ENCODE measurements at places on chromosomes 4 and X.
A peak's percentile ranks its signal among the peaks of the same experiment; 100 is the strongest.

DNA sequence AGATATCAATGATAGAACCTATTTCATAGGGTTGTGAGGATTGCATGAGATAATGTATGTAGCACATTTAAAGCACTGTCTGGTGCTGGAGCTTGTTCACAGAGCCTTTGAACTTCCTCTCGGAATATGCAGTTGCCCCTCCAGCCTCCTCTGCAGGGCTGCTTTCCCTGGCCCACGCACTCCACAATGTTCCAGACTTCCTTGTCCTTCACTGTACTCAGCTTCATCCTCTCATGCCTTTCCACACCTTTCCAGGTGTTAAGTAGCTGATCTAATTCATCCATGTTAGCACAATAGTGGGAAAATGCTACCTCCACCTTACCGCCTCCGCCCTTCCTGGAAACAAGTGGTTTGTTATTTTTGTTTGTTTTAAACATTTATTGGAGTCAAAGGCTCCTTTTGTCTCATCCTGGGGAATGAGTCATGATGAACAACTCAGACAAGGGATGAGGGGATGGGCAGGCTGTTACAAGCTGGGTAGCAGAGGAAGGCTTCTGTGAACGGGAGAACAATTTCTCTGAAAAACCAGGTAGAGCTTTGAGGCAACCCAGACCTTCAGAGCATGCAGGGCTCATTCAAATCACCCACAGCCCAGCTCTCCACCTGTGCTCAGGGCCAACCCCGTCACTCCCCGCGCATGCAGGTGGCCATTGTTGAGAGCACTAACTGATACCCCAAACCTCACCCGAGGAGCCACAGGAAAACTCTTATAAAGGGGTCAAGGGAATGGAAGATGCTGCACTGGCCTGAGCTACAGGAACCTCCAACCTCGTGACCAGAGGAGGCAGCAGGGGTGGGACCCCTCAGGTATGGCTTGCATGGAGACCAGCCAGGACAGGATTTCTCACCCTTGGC lies 84.9 kb upstream of the TBL1X start:
- DNase-seq: no peak

DNA sequence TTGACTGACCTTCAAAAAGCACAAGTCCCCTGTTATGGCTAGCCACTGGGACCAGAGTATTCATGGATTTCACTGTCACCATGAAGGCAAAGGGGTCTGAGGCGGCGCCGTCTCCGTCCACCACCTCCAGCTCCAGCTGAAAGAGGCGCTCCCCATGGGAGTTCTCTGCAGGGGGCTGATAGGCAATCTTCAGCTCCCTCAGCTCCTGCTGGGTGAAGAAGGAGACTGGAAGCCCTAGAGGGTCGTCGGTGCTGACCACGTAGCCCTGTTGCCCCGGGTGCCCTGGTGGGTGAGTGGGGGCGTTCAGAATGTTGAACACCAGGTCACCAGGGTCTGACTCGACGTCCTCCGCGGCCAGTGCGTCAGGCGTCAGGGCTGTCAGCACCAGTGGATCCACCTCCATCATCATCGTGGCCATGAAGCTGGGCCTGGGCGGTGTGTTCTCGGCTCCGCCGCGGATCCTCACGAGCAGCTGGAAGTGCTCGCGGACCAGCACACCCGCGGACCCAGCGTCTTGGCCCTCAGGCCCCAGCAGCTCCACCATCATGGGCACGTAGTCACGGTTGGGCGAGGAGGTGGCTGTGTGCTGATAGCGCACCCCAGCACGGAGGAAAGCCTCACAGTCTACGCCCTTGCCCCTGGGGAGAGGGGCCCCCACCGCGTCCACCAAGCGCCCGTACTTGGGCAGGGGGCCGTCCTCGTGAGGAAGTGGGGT lies 987 bp downstream of the FREM3 start:
- DNase-seq: no peak

GRCh38 chr4:141058591-141059512 lies 74.4 kb downstream of the RNF150 start:
- DNase-seq: peak; percentile 38

- DNase-seq: no peak
These were observed 541.7 kb downstream of the BCOR start for GRCh38 chrX:39556056-39556455.

GRCh38 chrX:107721318-107721717 lies 54.3 kb downstream of the TSC22D3 start:
- DNase-seq: no peak

GRCh38 chr4:151882072-151882803 lies 121.4 kb upstream of the GATB start:
- no peak for DNase-seq

- DNase-seq: no peak
These were observed 41.9 kb downstream of the BMP15 start for GRCh38 chrX:50952406-50952805.

GRCh38 chrX:151970661-151971060 lies 3.8 kb downstream of the GABRE start:
- no peak for DNase-seq

- DNase-seq: no peak
These were observed 1.3 kb downstream of the TMEM165 start for GRCh38 chr4:55397126-55397436.

DNA sequence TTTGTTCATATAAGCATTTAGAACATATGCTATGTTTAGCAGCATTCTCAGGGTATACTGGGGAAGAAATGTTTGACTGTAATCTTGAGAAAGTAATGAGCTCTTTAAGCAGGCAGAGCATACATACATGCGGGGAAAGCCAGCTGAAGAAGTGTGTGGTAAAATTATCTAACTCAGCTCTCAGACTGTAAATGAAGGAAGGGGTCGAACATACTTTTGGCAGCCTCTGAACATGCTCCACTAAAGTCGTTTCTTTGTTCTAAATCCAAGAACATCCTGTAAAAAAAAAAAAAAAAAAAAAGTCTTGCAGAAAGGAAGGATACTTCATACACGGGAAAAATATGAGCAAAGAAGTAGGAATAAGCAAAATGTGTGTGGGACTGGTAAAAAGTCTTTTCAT lies 224.8 kb downstream of the GRID2 start:
- no peak for DNase-seq

DNA sequence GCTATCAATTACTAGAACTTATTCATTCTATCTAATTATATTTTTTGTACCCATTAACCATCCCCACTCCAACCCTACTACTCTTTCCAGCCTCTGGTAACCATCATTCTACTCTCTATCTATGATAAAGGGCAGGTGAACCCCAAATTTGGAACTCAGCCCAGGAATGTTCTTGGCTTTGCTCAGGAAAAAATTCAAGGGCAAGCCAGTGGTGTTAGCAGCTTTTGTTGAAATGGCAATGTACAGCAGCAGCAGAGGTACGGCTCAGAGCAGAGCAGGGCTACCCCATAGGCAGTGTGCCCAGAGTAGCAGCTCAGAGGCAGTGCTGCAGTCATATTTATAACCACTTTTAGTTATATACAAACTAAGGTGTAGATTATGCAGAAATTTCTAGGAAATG lies 138.2 kb downstream of the RNF150 start:
- no peak for DNase-seq
